Lower lobe of right lung (tissue), 2 donors: ENCODE measurements at places on chromosomes 7 and 10. TPM values are rescaled to one million over a fixed set of nuclear protein-coding genes. Genes with fewer than 3 reads are reported as not detected.
A peak's percentile ranks its signal among the peaks of the same experiment; 100 is the strongest.

Gene C10orf67
- total RNA-seq, result 1.2 TPM

Gene TEX47
- total RNA-seq, result not detected

Gene SPAM1
- total RNA-seq, result not detected

Gene SPDYE5
- total RNA-seq, result not detected

Gene TMEM184A
- total RNA-seq, result 4.3 TPM

Gene CCL26
- total RNA-seq, result not detected

DNA sequence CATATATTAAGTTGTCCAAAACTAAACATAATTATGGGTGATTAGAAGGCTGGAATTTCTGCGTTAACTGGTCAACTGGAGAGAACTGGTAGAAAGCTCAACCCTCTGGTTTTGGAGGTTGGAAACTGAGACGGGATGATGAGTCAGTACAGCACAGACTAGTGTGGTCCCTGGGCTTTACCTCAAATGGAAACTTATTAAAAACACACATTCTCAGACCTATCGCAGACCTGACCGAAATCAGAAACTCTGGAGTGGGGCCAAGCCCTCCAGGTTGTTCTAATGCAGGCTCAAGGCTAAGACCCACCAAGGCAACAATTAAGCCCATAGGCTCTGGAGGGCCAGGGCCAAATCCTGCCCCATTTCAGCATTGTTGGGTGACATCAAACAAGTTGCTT is 136.9 kb downstream of the KCNMA1 start:
- DNase-seq, result no peak
- no peaks in the 10 kb centered on the region for H3K36me3 ChIP-seq
- H3K27ac ChIP-seq, result no peak overlapping the region
- peaks cover 10% of the 10 kb centered on the region for H3K4me1 ChIP-seq
- H3K4me3 ChIP-seq, result no peak overlapping the region
- no peaks in the 10 kb centered on the region for H3K27me3 ChIP-seq

DNA sequence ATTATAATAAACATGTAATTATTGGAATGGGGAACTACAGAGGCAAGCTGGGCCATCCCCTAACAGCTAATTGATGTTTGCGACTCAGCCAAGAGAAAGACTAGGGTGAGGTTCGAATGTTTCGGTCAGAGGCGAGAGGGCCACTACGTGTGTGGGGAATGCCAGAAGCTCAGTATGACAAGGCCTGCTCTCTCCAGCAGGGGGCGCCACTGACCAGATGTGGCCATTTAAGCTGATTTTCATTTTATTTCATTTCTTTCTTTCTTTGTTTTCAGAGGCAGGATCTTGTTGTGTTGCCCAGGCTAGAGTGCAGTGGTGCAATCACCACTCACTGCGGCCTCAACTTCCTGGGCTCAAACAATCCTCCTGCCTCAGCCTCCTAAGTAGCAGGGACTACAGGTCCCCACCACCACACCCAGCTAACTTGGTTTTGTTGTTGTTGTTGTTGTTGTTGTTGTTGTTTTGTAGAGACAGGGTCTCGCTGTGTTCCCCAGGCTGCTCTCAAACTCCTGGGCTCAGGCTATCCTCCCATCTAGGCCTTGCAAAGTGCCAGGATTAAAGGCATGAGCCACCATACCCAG is 38.1 kb downstream of the TMEM130 start:
- H3K36me3 ChIP-seq, result no peaks in the 10 kb centered on the region
- DNase-seq, result peak; percentile 55
- peaks cover 7% of the 10 kb centered on the region for H3K27me3 ChIP-seq
- H3K27ac ChIP-seq, result no peak overlapping the region

GRCh38 chr7:2851497-2851896 is 7.4 kb upstream of the GNA12 start:
- no peaks in the 10 kb centered on the region for H3K4me1 ChIP-seq
- H3K27ac ChIP-seq, result no peak overlapping the region

GRCh38 chr7:129574487-129574886 is 37.0 kb upstream of the NRF1 start:
- H3K27ac ChIP-seq, result no peak overlapping the region
- H3K36me3 ChIP-seq, result no peaks in the 10 kb centered on the region
- no peaks in the 10 kb centered on the region for H3K27me3 ChIP-seq
- no peaks in the 10 kb centered on the region for H3K4me1 ChIP-seq
- no peak overlapping the region for H3K4me3 ChIP-seq

- no peak overlapping the region for H3K27ac ChIP-seq
- H3K4me3 ChIP-seq, result no peak overlapping the region
- H3K27me3 ChIP-seq, result no peaks in the 10 kb centered on the region
- DNase-seq, result no peak
- H3K36me3 ChIP-seq, result no peaks in the 10 kb centered on the region
Measured at GRCh38 chr7:69722843-69723242, 124.6 kb downstream of the AUTS2 start.

DNA sequence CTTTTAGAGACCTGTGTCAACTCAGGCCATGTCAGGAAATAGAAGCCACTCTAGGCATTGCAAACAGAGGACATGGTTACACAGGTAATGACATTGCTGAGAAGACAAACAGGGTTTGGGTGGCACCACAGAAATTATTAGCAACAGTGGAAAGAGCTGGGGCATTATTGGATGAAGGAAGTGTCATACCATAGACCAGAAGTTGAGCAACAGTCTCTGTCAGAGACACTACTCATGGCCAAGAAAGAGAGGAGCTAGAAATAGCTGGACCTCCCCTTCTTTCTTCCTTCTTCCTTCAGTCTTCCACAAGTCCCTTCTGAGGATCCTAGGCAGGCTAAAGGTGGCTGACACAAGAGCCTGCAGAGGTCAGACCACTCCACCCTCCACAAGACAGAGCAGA is 4.2 kb upstream of the LIPA start:
- no peaks in the 10 kb centered on the region for H3K27me3 ChIP-seq
- H3K4me3 ChIP-seq, result no peak overlapping the region
- no peak for DNase-seq
- peaks cover 8% of the 10 kb centered on the region for H3K4me1 ChIP-seq

GRCh38 chr10:124691421-124692099 is 52.6 kb downstream of the FAM53B start:
- peaks cover 44% of the 10 kb centered on the region for H3K36me3 ChIP-seq
- H3K27me3 ChIP-seq, result no peaks in the 10 kb centered on the region
- DNase-seq, result no peak

GRCh38 chr10:101886521-101887312 is 43.1 kb upstream of the KCNIP2 start:
- no peaks in the 10 kb centered on the region for H3K27me3 ChIP-seq
- no peak for DNase-seq
- H3K4me1 ChIP-seq, result no peaks in the 10 kb centered on the region
- peaks cover 26% of the 10 kb centered on the region for H3K36me3 ChIP-seq

DNA sequence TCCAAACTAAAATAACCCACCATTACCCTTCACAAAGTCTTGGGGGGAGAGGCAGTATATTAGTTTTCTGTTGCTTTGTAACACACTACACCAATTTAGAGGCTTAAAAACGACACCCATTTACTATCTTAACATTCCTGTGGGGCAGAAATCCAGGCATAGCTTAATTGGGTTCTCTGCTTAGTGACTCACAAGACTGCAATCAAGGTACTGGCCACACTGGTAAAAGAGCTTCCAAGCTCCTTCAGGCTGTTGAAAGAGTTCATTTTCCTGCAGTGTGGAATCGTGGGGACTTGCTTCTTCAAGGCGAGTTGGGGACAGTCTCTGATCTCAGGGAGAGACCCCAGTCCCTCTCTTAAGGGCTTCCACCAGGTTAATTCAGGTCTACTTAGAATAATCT is 139.1 kb downstream of the XPNPEP1 start:
- H3K4me1 ChIP-seq, result no peaks in the 10 kb centered on the region
- no peak overlapping the region for H3K4me3 ChIP-seq
- no peak for DNase-seq

GRCh38 chr7:117274951-117275350 is 47.9 kb downstream of the WNT2 start:
- H3K4me3 ChIP-seq, result no peak overlapping the region
- no peak overlapping the region for H3K27ac ChIP-seq
- no peaks in the 10 kb centered on the region for H3K36me3 ChIP-seq
- no peak for DNase-seq
- peaks cover 3% of the 10 kb centered on the region for H3K4me1 ChIP-seq
- no peaks in the 10 kb centered on the region for H3K27me3 ChIP-seq

DNA sequence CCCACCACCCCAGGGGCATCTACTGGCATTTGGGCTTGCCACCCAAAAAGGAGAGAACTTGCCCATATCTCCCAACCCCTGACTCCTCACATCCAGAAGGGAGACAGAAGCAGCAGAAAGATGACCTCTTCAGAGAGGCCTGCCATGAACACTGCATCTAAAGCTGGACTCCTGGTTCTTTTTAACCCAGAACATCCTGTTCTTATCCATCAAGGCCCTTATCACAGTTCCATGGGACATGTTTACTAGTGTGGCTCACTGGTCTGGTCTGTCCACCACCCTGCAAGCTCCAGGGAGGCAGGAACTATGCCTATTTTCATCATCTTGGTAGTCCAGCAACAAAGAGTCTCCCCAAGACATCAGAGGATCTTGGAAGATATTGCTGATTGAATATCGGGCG is 114.9 kb upstream of the PDLIM1 start:
- peaks cover 10% of the 10 kb centered on the region for H3K36me3 ChIP-seq
- H3K4me3 ChIP-seq, result no peak overlapping the region

- H3K27me3 ChIP-seq, result no peaks in the 10 kb centered on the region
- no peak overlapping the region for H3K4me3 ChIP-seq
- H3K4me1 ChIP-seq, result no peaks in the 10 kb centered on the region
Measured at GRCh38 chr7:4246536-4246935, 435.6 kb upstream of the FOXK1 start.

GRCh38 chr7:155953781-155954549 is 141.7 kb upstream of the SHH start:
- no peaks in the 10 kb centered on the region for H3K36me3 ChIP-seq
- no peaks in the 10 kb centered on the region for H3K27me3 ChIP-seq
- H3K4me1 ChIP-seq, result no peaks in the 10 kb centered on the region
- H3K27ac ChIP-seq, result no peak overlapping the region
- no peak overlapping the region for H3K4me3 ChIP-seq
- no peak for DNase-seq

- H3K27ac ChIP-seq, result no peak overlapping the region
- H3K4me1 ChIP-seq, result no peaks in the 10 kb centered on the region
- no peak overlapping the region for H3K4me3 ChIP-seq
- no peaks in the 10 kb centered on the region for H3K36me3 ChIP-seq
- DNase-seq, result no peak
- H3K27me3 ChIP-seq, result no peaks in the 10 kb centered on the region
Measured at GRCh38 chr7:1703441-1703840, 33.4 kb downstream of the ELFN1 start.

GRCh38 chr10:124158592-124158991 is 65.2 kb upstream of the CHST15 start:
- H3K27ac ChIP-seq, result no peak overlapping the region
- no peak overlapping the region for H3K4me3 ChIP-seq
- no peak for DNase-seq
- H3K27me3 ChIP-seq, result peaks cover 10% of the 10 kb centered on the region

DNA sequence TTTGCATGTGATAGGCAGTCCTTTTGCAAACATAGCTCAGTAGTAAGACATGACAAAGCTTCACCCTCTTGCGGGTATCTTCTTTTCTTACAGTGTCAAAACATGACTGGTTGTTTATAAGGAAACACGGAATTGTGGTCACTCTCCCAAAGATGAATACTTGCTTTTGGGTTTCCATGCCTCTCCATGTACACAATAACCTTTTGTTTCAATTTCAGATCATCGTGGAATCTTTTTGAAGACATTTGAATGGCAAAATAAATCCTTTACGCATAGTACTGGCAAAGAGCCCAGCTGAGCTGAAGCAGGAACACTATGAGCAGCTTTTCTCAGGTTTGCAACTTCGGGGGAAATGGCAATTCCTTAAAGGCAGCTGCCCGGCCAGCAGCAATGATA is 156.8 kb upstream of the FRMD4A start:
- H3K4me1 ChIP-seq, result peaks cover 7% of the 10 kb centered on the region
- H3K27me3 ChIP-seq, result peaks cover 12% of the 10 kb centered on the region
- DNase-seq, result no peak
- no peaks in the 10 kb centered on the region for H3K36me3 ChIP-seq
- H3K4me3 ChIP-seq, result no peak overlapping the region

- DNase-seq, result no peak
- H3K36me3 ChIP-seq, result no peaks in the 10 kb centered on the region
- H3K4me3 ChIP-seq, result no peak overlapping the region
- H3K27me3 ChIP-seq, result no peaks in the 10 kb centered on the region
Measured at GRCh38 chr7:88477976-88478375, 171.3 kb upstream of the STEAP4 start.

GRCh38 chr7:135672560-135673359 is 10.4 kb downstream of the STMP1 start:
- H3K4me1 ChIP-seq, result peaks cover 22% of the 10 kb centered on the region
- H3K27me3 ChIP-seq, result no peaks in the 10 kb centered on the region
- H3K36me3 ChIP-seq, result peaks cover 29% of the 10 kb centered on the region
- no peak overlapping the region for H3K27ac ChIP-seq

DNA sequence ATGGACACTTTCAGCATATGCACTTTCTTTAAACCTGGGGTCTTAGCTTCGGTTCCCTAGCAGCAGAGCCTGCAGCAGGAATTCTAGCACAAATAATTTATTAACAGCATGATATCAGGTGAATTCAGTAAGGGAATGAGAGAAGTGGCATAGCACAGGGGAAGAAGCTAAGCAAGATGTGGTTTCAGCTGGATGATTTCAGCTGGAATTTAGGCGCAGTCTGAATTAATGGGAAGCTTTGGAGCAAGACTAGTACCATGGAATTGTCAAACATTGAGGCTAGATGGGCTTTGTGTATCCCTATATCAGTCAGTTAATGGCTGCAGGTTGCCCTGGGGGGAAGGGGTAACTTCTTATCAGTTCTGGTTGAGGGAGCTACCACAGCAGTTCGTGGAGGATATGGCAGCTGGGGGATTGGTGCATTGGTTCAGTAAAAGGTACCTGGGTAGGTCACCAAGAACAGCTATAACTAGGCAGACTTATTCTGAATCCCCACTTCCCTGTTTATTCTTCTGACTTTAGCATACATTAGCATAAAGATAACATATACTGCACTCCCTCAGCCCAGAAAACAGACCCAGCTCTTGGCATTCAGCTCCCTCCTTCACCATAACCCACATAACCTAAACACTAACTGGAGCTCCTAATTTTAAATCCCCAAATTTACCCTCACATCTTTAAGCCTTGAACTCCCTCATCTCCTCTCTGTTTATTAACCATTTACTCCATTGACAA is 46.8 kb upstream of the NAMPT start:
- no peaks in the 10 kb centered on the region for H3K4me1 ChIP-seq
- H3K27me3 ChIP-seq, result no peaks in the 10 kb centered on the region
- H3K36me3 ChIP-seq, result no peaks in the 10 kb centered on the region
- no peak overlapping the region for H3K4me3 ChIP-seq
- DNase-seq, result no peak
- no peak overlapping the region for H3K27ac ChIP-seq
